Choroid plexus epithelial cell (primary cell): ENCODE measurements at places on chromosomes 12 and 14.
A peak's percentile ranks its signal among the peaks of the same experiment; 100 is the strongest.

DNA sequence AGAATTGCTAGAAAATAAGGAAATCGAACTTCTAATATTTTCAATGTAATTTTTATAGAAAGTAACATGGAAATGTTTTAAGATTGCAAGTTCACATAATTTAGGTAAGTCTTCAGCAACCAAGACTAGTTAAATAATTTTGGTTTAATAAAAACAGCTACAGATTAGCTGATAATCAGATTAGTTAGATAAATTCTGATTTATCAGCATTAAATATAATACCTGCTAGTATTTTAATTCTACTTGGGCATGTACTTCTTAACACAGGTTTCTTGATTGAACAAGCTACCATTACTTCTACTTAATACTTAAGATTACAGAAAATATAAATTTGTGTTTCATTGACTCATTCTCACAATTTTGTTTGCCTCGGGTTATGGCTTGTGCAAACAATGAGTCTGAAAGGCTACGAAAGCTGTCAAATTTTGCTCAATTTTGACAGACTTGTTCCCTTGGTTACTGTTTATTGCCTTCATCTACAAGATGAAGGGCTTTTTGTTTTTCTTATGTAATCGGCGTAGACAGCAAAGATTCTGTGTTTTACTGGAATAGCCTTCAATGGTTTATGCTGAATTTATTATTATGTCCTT is 116.1 kb upstream of the NUDT4 start:
- DNase-seq, result no peak

DNA sequence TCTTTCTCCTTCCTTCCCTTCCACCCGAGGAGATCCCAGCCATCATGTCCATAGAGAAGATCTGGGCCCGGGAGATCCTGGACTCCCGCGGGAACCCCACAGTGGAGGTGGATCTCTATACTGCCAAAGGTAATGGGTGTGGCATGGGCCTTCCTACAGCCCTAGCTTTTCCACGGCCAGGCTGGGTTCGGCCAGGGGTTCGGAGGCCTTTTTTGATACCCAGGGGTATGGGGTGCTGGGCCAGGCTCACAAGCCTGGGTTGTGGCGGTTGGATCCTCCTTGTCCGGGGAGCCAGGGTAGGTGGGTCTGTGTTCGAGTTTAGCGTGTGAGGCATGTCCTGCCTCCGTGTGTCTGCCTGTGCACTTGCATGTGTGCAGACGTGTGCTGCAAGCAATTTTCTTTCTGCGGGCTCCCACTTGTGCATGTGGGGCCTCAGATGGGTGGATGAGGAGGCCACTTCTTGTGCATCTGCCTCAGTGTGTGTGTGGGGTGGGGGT is 1.5 kb downstream of the ENO2 start:
- no peak for DNase-seq

GRCh38 chr12:47745485-47746041 is 13.1 kb downstream of the RAPGEF3 start:
- no peak for DNase-seq

DNA sequence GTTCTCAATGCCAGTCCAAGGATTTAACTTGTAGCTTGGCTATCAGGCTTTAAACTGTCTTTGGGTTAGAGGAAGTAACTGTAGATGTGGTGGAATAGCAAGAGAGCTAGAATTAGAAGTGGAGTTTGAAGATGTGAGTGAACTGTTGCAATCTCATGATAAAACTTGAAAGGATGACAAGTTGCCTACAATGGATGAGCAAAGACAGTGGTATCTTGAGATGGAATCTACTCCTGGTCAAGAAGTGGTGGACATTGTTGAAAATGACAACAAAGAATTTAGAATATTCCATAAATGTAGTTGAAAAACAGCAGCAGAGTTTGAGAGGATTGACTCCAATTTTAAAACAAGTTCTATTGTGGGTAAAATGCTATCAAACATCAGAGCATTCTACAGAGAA is 199.0 kb downstream of the DUSP6 start:
- DNase-seq, result no peak

DNA sequence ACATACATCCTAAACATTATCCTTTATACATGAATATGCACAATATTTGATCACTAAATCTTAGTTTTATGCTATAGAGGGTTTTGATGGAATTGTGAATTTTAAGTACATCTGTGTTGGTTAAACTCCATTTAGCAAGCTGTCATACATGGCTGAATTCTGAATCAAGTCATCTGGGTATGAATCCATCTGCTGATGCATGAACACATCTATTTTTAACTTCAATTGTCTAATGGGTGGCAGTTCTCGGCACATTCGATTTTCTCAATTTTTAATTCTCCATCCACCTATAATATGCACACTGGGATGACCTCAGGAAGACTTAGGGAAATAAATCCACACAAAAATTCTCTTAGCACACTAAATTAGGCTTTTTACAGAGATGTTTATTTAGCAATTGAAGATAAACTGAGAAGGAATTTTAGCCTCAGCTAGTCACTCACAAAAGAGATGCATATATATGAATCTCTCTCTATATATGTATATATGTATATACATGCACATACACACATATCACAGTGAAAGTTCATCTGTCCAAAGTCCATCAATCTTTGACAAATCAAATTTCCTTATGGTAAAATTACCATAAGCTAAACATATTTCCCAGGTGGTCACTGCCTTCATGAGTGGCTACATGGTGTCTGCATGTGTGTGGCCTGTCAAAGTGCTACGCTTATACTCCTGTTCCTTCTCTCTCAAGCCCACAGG is 44.5 kb upstream of the VPS33A start:
- no peak for DNase-seq

DNA sequence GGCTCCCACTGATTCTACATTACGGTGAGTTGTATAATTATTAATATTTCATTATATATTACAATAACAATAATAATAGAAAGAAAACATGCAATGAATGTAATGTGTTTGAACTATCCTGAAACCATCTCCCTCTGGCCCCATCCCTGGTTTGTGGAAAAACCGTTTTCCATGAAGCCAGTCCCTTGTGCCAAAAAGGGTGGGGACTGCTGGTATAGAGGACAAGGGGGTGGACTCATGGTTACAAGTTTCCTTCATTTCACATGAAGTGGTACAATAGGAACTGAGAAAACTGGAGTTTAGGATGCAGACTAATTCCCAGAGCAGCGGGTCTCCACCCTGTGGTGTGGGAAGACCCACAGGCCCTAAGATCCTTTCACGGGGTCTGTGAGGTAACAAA is 3.0 kb upstream of the C1RL start:
- no peak for DNase-seq

GRCh38 chr12:5022465-5023061 is 21.1 kb upstream of the KCNA5 start:
- peak; percentile 57 for DNase-seq

DNA sequence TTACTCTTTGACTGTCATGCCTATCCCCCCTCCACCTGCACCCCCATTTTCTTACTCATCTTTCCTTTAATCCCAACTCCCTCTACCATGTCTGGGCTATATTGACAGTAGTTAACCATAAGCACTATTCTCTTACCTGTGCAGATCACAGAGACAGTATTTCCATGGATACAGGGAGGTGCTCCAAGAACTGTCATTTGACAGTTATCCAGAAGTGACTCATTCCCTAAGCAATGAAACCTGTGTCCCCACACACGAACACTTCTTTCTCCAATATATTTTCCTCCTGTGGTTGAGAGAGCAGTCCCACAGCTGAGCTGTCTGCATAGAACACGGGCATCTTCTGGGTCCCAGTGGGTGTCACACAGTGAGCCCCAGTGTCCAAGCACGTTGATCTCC is 68.8 kb downstream of the CD163L1 start:
- no peak for DNase-seq

GRCh38 chr12:21502872-21503271 is 1.3 kb downstream of the GOLT1B start:
- no peak for DNase-seq

DNA sequence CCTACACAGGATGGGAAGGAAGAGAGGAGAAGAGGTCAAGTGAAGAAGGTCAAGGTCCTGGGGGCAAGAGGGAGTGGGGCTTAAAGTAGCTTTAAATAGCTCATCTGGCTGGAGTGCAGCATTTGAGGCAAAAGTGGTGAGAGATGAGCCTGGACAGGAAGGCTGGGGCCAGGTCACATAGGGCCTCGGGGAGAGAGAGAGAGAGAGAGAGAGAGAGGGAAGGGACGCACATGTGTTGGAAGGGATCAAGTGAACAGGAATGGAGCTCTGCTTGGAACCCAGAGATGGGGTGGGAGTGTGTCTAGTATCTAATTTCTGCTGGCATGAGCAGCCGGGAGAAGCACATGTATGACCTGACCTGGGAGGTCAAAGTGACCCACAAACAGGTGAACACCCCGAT is 407.5 kb downstream of the MED13L start:
- DNase-seq, result no peak

DNA sequence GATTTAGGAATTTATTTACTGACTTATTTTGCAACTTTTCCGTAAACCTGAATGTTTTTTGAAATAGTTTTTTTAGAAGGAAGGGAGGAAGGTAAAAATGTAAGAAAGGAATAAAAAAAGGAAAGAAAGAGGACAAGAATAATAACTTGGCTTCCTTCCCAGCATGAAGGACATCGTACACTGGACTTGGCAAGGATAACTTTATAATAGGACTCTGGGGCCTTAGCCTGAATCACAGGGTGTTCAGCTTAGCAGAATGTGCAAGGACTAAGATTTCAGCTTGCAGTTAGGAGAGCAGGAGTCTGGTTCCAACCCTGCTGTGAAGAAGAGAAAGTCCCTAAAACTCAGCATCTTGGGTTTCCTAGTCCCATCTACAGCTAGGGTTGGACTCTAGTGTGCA is 1053.3 kb downstream of the VRK1 start:
- DNase-seq, result no peak

DNA sequence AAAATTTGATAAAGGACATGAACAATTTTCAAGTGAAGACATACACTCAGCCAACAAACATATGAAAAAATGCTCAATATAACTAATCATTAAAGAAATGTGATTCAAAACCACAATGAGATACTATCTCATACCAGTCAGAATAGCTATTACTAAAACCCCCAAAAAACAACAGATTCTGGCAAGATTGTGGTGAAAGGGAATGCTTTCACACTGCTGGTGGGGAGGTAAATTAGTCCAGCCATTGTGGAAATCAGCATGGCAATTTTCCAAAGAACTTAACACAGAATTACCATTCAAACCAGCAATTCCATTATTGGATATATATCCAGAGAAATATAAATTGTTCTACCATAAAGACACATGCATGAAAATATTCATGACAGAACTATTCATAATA is 18.7 kb upstream of the TAS2R14 start:
- DNase-seq, result peak; percentile 11

DNA sequence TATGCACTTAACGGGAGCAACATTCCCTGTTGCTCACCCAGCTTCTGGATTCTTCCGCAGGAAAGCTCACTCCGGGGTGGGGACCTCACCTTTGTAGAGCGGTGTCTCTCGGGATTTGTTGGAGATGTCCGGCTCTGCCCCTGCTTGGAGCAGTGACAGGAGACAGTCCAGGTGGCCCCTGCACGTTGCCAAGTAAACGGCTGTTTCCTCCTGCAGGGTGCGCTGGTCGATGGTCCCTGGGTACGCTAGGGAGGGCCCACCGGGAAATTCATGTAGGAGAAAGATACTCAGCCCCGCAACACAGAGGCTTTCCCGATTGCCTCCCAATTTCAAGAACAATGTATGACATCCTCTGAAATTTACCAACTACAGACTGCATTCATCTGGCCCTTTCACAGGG is 23.1 kb downstream of the ASB2 start:
- no peak for DNase-seq

GRCh38 chr14:36507847-36508417 is 12.1 kb downstream of the NKX2-1 start:
- no peak for DNase-seq

DNA sequence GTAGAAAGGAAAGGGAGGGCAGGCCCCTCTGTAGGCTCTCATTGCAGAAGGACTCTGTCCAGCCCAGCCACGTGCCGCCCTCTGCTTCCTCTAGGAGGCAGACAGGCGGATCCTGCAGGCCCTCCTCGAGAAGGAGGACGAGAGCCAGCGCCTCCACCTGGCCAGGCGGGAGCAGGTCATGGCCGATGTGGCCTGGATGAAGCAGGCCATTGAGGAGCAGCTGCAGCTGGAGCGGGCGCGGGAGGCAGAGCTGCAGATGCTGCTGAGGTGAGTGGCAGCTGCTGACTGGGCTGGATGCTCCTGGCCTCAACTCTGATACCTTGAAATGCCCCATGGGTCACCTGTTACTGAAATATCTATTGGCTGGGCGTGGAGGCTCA is 10.9 kb downstream of the TCHP start:
- peak; percentile 60 for DNase-seq

DNA sequence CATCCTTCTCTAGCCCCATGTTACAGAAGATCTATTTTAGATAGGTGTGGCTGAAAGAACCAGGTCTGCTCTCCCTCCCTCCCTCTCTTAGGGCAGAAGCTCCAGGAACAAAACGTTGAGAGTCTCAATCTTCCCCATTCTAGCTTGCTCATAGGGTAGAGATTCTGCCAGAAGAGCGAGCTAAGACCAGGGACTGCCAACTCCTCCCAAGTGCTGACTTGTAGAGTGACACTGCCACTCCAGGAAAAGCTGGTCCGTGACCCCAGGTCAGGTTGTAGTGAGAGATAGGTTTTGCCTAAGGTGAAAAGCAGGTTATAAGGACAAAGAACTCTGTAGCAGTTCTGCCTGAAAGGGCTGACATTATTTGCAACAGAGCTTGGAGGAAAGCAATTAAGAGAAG is 73.4 kb downstream of the INSM2 start:
- no peak for DNase-seq

DNA sequence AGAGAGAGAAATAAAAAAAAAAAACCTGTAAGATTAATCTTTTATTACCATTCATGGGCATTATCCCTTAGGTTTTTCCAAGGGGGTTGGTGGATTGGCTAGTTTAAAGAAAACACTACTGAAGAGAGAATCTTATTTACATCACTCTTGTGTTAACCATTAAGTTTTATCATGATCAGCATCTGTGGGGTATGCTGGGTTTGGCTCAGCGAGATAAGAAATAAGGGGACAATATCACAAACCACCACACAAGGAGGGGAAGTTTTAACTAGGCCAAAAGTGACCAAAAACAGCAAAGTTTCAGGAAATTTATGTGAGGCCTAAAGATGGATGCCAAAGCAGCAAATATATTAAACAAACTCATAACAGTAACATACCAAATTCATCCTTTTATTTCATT is 548.6 kb downstream of the SLC16A7 start:
- no peak for DNase-seq

- peak; percentile 4 for DNase-seq
Measured at GRCh38 chr12:41709463-41710285, 435.0 kb downstream of the GXYLT1 start.

GRCh38 chr12:105409801-105410471 is 79.4 kb downstream of the C12orf75 start:
- DNase-seq, result peak; percentile 48

GRCh38 chr12:2693244-2693860 is 101.4 kb upstream of the FKBP4 start:
- peak; percentile 17 for DNase-seq
